ENCODE measurements at places on chromosomes 13 and 19. TPM values are rescaled to one million over a fixed set of nuclear protein-coding genes. Genes with fewer than 3 reads are reported as not detected.

The ZNF222 gene
- 4.5 TPM for total RNA-seq

The DIRAS1 gene
- 0.49 TPM for total RNA-seq

The GPR183 gene
- total RNA-seq, result 26.8 TPM

The TEX30 gene
- total RNA-seq, result 30.8 TPM

The ZNF506 gene
- total RNA-seq, result 55.7 TPM

The PRODH2 gene
- not detected for total RNA-seq

The SLC25A23 gene
- total RNA-seq, result 31.3 TPM

The XPO4 gene
- total RNA-seq, result 21.0 TPM

The LILRB4 gene
- 3.5 TPM for total RNA-seq

The AMER2 gene
- total RNA-seq, result not detected

The WDR88 gene
- not detected for total RNA-seq

The SLITRK1 gene
- not detected for total RNA-seq

The LAIR2 gene
- 13.6 TPM for total RNA-seq

- no peak overlapping the region for H3K27ac ChIP-seq
- no peaks in the 10 kb centered on the region for H3K4me1 ChIP-seq
- no peak for DNase-seq
- H3K27me3 ChIP-seq, result no peaks in the 10 kb centered on the region
- H3K36me3 ChIP-seq, result no peaks in the 10 kb centered on the region
These were observed 211.8 kb upstream of the SLITRK5 start for GRCh38 chr13:87459419-87459818.

- no peak within 1 kb of the TSS for H3K27ac ChIP-seq
- peaks cover 5% of the 10 kb centered on the region for H3K4me1 ChIP-seq
- H3K36me3 ChIP-seq, result no peaks in the 10 kb centered on the region
- no peak within 1 kb of the TSS for H3K4me3 ChIP-seq
- no peak for DNase-seq
- no peaks in the 10 kb centered on the region for H3K27me3 ChIP-seq
These were observed at the start of gene LGALS7 for GRCh38 chr19:38773469-38774177. Gene LGALS7, minus strand, starts transcription at chr19:38773517. Its CDS starts 25 bp downstream, at chr19:38773492.

DNA sequence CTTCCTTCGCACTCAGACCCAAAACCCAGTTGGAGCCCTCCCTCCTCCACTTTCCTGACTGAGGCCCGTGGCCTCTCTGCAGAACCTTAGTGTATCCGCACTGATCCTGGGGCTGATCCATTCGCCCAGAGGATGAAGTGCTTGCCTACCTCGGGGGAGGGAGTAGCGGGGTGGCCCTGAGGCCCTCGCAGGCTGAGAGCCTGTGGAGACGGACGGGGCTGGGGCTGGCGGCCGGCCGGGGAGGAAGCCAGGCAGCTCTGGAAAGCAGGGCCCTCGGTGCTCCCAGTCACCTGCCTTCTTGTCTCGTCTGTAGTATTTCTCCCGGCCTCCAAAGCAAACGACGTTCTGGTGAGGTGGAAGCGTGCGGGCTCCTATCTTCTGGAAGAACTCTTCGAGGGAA, 1.3 kb downstream of the PROZ start:
- no peak overlapping the region for H3K4me3 ChIP-seq
- H3K27ac ChIP-seq, result no peak overlapping the region
- H3K36me3 ChIP-seq, result no peaks in the 10 kb centered on the region
- peaks cover 8% of the 10 kb centered on the region for H3K4me1 ChIP-seq

GRCh38 chr19:33394006-33394722, 20.7 kb downstream of the CEBPG start:
- H3K27me3 ChIP-seq, result no peaks in the 10 kb centered on the region
- H3K27ac ChIP-seq, result no peak overlapping the region
- H3K36me3 ChIP-seq, result peaks cover 4% of the 10 kb centered on the region

GRCh38 chr13:105338773-105339172, 1196.7 kb downstream of the EFNB2 start:
- H3K27me3 ChIP-seq, result no peaks in the 10 kb centered on the region
- no peak for DNase-seq
- H3K27ac ChIP-seq, result no peak overlapping the region
- H3K4me3 ChIP-seq, result no peak overlapping the region
- H3K4me1 ChIP-seq, result no peaks in the 10 kb centered on the region

- no peaks in the 10 kb centered on the region for H3K4me1 ChIP-seq
- H3K4me3 ChIP-seq, result no peak overlapping the region
- DNase-seq, result no peak
- no peaks in the 10 kb centered on the region for H3K27me3 ChIP-seq
These were observed 156.8 kb downstream of the FLT1 start for GRCh38 chr13:28338006-28338574.

GRCh38 chr13:67117010-67117550, 113.1 kb downstream of the PCDH9 start:
- H3K4me3 ChIP-seq, result no peak overlapping the region
- no peak for DNase-seq
- no peaks in the 10 kb centered on the region for H3K36me3 ChIP-seq
- no peaks in the 10 kb centered on the region for H3K4me1 ChIP-seq
- no peak overlapping the region for H3K27ac ChIP-seq
- no peaks in the 10 kb centered on the region for H3K27me3 ChIP-seq

GRCh38 chr19:10288662-10289166, 1.0 kb upstream of the ICAM5 start:
- H3K27ac ChIP-seq, result no peak overlapping the region
- H3K4me1 ChIP-seq, result peaks cover 59% of the 10 kb centered on the region
- peak overlapping the region; percentile 57 for H3K4me3 ChIP-seq

DNA sequence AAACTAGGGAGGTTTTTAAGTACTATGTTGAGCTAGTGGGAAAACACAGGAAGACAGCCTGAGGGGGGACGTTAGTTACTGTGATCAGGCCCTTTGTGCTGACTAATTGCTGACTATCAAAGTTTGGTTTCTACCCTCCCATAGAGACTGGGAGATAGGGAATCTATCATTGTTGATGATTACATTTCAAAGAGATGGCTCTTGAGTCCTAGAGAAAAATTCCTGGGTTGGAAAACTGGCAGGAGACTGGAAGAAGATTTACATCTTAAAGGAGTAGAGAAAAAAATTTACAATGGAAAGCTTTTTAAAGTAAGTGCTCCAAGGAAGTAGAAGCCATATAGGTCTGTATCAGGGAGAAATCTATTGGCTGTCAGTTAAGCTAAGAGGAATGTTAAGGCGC, 522.0 kb upstream of the KLHL1 start:
- H3K27me3 ChIP-seq, result no peaks in the 10 kb centered on the region
- no peak overlapping the region for H3K4me3 ChIP-seq
- no peak for DNase-seq
- H3K4me1 ChIP-seq, result no peaks in the 10 kb centered on the region
- H3K27ac ChIP-seq, result no peak overlapping the region

DNA sequence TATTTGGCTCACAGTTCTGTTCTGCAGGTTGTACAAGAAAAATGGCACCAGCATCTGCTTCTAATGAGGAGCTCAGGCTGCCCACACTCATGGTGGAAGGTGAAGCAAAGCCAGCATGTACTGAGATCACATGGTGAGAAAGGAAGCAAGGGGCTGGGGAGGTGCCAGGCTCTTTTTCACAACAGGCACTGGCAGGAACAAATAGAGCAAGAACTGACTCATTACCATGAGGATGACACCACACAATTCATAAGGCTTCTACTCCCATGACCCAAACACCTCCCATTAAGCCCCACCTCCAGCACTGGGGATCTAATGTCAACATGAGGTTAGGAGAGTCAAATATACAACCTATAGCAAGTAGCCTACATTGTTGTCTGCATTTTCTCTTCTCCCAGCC, 522.6 kb downstream of the RFC3 start:
- H3K4me1 ChIP-seq, result no peaks in the 10 kb centered on the region
- no peaks in the 10 kb centered on the region for H3K27me3 ChIP-seq
- no peaks in the 10 kb centered on the region for H3K36me3 ChIP-seq
- H3K27ac ChIP-seq, result no peak overlapping the region

- H3K27me3 ChIP-seq, result no peaks in the 10 kb centered on the region
- no peaks in the 10 kb centered on the region for H3K36me3 ChIP-seq
- DNase-seq, result no peak
These were observed 386.6 kb downstream of the KCNRG start for GRCh38 chr13:50401721-50402465.

- H3K4me3 ChIP-seq, result no peak overlapping the region
- no peak for DNase-seq
- H3K27me3 ChIP-seq, result no peaks in the 10 kb centered on the region
- no peaks in the 10 kb centered on the region for H3K4me1 ChIP-seq
These were observed 7.3 kb downstream of the ELOF1 start for GRCh38 chr19:11551603-11552235.

DNA sequence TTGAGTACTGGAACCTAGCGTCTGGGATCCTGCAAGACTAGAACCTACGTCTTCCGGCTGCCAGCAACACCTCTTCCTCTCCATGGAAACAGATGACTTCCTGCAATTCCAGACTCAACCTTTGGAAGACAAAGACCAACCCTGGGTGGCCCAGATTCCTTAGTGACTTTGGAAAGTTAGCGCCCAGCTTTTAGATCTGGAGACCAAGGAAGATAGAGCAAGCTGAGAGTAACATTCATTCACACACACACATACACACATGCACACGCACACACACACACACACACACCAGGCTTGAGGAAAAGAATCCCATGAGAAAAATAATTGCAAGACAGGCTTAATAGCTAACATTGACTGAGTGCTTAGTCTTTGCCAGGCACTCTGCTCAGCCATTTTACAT, 788.9 kb downstream of the UQCRFS1 start:
- no peaks in the 10 kb centered on the region for H3K4me1 ChIP-seq
- no peaks in the 10 kb centered on the region for H3K36me3 ChIP-seq
- no peak for DNase-seq

GRCh38 chr13:105389373-105389772, 1146.1 kb downstream of the EFNB2 start:
- H3K36me3 ChIP-seq, result no peaks in the 10 kb centered on the region
- H3K27me3 ChIP-seq, result no peaks in the 10 kb centered on the region
- no peak overlapping the region for H3K4me3 ChIP-seq
- no peaks in the 10 kb centered on the region for H3K4me1 ChIP-seq
- H3K27ac ChIP-seq, result no peak overlapping the region

- H3K4me3 ChIP-seq, result peak overlapping the region; percentile 73
- H3K4me1 ChIP-seq, result peaks cover 53% of the 10 kb centered on the region
- DNase-seq, result no peak
These were observed 9.0 kb upstream of the CIRBP start for GRCh38 chr19:1259876-1260748.

DNA sequence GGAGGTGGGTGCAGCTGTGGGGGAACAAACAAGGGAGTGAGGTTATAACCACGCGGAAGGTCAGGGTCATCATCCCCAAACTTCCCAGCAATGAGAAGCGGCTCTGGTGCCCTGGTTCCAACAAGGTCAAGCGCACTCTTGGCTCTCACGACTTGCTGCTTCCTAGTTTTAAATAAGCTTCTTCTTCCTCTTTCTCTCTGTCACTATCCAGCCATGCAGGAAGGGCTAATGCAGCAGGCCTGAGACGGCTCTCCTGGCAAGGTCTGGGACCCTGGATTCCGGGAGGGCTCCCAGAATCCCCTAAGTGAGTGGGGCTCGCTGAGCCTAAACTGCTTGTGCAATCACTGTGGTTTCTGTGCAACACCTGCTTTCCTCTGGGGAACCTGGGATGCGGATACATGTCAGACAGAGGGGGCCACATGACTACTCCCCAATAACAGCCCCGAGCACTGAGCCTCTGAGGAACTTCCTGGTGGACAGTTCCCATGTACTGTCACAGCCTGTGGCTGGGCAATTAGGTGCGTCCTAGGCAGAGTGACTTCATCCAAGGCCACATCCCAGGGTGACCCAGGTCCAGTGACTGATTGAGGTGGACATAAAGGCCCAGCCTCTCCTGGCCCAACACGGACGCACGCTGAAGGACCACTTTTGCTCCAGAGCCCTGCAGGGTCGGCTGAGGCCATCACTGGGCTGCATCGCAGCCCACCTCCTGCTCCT, 24.2 kb downstream of the VRK3 start:
- no peaks in the 10 kb centered on the region for H3K4me1 ChIP-seq
- H3K27ac ChIP-seq, result no peak overlapping the region

- H3K4me1 ChIP-seq, result peaks cover 18% of the 10 kb centered on the region
- no peaks in the 10 kb centered on the region for H3K27me3 ChIP-seq
- peak; percentile 85 for DNase-seq
- peak overlapping the region; percentile 98 for H3K4me3 ChIP-seq
- peaks cover 8% of the 10 kb centered on the region for H3K36me3 ChIP-seq
These were observed 16.6 kb upstream of the LRP3 start for GRCh38 chr19:33177417-33177979.

GRCh38 chr13:21124852-21125251, 51.5 kb downstream of the SKA3 start:
- H3K4me3 ChIP-seq, result no peak overlapping the region
- no peaks in the 10 kb centered on the region for H3K27me3 ChIP-seq
- DNase-seq, result no peak
- H3K36me3 ChIP-seq, result no peaks in the 10 kb centered on the region
- H3K27ac ChIP-seq, result no peak overlapping the region

GRCh38 chr13:72585254-72585653, 142.2 kb downstream of the MZT1 start:
- no peak overlapping the region for H3K27ac ChIP-seq
- no peaks in the 10 kb centered on the region for H3K4me1 ChIP-seq
- no peaks in the 10 kb centered on the region for H3K36me3 ChIP-seq
- no peak overlapping the region for H3K4me3 ChIP-seq

DNA sequence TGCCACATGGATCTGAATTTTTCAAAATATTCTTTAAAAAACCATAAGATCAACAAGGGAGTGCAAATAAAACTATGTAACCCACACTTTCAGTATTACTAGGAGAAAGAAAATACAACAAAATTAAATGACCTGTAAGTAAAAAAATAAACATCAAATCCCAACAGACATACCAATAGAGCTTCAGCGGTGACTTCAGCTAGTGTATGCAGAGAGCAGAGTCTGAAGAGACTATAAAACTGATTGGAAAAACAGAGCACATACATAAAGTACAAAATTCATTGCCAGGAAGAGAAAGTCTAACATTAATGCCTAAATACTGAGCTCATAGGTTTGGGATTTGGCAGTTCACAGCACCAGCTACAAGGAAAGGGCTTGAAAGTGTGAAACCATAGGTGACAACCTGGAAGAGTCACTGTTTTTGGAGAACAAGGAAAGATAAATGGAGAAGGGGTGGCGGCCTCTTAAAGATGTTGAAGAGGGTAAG, 291.1 kb downstream of the LMO7 start:
- DNase-seq, result no peak
- no peaks in the 10 kb centered on the region for H3K36me3 ChIP-seq
- H3K27ac ChIP-seq, result no peak overlapping the region
- no peaks in the 10 kb centered on the region for H3K27me3 ChIP-seq

GRCh38 chr13:101412076-101412475, 4.2 kb downstream of the NALCN start:
- peaks cover 3% of the 10 kb centered on the region for H3K27me3 ChIP-seq
- H3K4me1 ChIP-seq, result no peaks in the 10 kb centered on the region
- H3K36me3 ChIP-seq, result no peaks in the 10 kb centered on the region
- H3K4me3 ChIP-seq, result no peak overlapping the region
- H3K27ac ChIP-seq, result no peak overlapping the region
- DNase-seq, result no peak

DNA sequence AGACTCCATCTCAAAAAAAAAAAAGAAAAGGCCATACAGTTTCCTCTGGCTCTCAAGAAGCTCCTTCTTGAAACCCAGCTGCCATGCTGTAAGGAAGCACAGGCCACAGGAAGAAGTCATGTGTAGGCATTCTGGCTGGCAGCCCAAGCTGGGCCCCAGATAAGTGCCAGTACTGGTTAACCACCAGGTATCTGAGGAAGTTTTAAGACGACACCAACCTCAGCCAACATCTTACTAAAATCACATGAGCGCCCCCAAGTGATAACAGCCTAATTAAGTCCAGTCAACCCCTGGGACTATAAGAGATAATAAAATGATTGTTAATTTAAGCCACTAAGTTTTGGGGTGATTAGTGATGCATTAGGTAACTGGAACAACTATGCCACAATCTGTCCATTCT, 27.4 kb upstream of the AKT2 start:
- no peak overlapping the region for H3K4me3 ChIP-seq
- H3K27ac ChIP-seq, result no peak overlapping the region

Data from naive thymus-derived CD4-positive, alpha-beta T cell (primary cell).